ENCODE measurements at places on chromosomes 5 and 9.
A peak's percentile ranks its signal among the peaks of the same experiment; 100 is the strongest.

GRCh38 chr5:169004551-169004950 is 296.4 kb downstream of the SLIT3 start:
- DNase-seq, result no peak

DNA sequence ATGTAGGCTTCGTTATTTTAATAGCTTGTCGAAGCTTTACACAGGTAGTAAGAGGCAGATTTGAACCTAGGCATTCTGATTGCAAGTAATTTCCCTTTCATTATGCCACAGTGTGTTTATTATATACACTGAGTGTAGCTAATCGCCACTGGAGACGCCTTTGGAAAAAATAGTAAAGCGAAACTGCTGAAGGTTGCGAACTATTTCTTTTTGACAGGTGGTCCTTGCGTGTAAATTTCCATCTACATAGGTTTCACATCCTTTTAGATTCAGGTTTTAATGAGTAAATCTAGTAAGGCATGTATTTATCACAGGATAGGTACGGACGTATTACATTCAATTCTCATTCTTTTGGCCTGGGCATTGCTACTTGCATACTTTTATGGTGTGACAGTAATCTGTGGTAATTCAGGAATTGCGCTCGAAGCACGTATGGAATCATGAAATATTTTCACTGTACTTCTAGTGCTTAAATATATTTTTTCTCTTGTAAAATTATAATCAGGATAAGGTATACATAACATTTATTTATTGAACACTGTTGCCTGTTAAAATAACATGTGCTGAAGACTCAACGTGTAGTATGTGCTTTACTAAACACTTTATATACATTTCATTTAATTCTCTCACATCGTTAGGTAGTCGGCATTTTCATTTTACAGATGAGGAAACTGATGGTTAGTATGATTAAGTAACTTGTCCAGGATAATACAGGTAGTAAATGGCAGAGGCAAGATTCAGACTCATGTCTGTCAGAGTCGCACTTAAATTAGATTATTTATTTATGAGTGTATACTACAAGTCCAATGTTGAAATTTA is 1.8 kb downstream of the MARCHF6 start:
- DNase-seq, result no peak

DNA sequence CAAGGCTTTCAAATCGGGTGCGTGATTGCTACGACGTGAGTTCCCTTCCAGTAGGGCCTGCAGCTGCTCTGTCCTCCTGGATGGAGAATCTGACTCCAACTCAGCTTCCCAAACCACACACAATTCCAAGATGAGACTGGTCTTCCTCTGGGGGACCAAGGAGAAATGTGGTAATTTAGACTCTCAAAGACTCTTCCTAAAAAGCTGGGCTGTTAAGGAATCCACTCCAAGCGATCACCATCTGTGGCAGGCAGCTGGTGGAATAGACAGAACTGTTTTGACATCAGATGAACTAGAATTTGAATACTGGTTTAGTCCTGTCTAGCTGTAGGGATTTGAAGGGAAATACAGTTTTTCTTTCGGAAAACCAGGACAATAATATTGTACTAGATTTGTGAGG is 130.7 kb upstream of the KLF4 start:
- no peak for DNase-seq

- peak; percentile 32 for DNase-seq
Measured at GRCh38 chr9:121325387-121325786, 44.7 kb downstream of the STOM start.

DNA sequence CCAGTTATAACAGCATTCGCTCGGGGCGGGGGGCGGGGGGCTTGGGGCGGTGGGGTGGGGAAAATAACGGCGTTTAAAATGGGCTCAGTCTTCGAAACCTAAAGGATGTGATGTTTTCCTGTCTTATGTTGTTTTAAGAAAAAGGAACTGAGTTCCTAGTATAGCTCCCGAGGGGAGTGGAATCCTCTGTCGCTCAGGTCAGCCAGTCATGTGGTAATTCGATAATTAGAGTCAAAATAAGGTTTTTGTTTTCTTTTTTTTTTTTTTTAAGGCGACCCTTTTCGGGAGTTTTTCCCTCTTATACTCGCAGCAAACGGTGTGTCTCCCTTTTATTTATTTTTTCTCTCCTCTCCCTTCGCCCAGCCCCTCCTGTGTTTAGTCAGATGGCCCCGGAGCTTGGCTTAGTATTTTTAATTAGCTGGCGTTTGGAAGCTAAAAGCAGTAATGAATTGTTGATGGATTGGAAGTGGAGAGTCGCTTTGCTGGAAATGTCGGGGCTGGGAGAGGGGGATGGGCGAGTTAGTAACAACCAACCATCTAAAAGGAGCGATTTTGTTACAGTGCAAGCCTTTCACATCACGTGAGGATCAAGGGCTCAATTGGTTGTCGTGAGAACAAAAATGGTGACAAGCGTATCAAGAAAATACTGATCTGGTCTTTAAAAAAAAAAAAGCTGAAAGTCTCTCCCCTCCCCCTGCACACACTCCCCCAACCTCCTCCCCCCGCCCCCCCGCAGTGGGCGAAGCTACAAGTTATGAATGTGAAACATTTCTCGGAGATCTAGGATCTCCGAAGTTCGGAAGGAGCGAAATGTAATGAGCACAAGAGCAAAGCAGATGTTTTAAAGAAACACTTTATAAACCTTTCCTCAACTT is 714 bp upstream of the ZNF608 start:
- peak; percentile 75 for DNase-seq

DNA sequence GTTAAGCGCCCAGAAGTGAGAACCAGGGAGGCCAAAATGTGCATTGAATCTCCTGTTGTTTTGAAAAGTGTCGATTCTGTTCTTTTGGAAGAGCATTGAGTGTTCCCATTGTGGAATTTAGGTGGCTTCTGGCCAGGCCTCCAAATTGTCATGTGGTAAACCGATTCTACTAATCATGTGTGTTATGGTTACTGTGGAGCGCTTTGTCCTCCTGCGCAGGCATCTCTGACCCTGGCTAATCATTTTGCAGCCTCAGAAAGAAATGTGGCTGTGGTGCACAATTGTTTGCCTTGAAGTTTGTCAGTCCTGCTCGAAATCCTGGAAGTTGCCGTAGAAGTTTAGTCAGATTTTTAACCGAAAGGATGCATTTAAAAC is 121.3 kb downstream of the RASGRF2 start:
- no peak for DNase-seq

DNA sequence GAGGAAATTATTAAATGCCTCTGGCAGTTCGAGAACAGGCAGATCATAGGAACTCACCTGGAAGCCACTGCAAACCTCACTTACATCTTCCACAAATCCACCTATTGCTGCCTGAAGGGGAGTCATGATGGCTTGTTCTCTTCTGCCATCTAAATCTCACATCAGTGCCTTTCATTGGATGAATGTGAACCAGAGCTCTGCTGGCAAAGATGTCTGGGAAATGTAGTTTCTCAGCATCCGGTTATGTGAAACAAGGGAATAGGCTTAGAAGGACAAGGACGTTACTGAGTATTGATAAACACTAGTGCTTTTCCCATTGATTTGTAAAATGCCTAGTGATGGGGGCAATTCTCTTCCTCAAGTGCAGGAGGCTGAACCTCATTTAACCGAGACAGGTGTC is 483.3 kb downstream of the ARHGEF28 start:
- DNase-seq, result no peak

DNA sequence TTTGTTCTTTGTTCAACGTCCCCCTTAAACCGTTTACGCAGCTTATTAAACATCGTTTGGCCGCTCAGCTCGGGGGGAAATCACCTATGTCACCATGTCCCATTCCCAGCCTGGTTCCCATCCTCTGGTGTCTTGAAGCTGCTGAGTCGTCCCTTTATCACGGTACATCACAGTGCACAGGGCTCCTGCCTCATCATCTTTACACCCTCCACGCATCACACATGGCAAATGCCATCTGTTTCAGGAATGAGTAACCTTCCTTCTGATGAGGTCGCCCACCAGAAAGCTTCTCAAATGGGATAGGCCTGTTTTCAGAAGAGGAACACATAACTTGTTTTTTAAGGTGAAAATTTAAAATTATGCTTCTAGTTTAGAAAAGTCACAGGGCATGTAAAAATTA is 7.9 kb upstream of the LHX6 start:
- DNase-seq, result no peak

DNA sequence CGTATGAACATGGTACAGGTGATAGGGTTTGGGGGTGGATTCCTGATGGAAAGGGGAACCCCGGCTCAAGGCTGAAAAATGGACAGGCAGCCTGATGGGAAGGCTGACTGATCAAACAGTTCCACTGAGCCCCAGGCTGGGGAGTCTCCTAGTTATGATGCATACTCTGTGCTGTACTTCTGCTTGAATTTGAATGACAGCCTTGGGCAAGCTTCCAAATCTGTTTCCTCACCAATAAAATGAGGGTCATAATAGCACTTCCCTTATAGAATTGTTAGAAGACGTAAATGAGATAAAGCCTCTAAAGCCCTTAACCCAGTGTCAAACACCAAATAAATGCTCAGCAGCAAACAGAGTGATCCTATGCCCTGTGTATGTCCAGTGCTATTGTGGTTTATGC is 478.5 kb upstream of the DMAC1 start:
- no peak for DNase-seq

DNA sequence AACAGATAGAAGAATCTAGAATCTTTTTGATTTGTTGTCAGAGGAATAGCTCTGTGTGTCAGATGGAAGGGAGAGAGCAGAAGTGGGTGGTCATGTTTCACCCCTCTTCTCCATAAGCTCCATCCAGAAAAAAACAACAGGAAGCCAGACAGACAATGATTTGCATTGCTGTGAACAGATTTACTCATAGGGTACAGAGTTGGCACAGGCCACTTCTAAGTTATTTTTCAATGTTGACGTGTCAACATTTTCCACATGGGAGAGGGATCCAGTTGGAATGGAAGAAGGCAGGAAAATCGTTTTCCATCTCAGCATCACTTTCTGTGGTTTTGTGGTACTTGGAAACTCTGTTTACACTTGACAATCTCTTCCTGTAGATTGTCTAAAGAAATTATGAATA is 86.7 kb downstream of the INSYN2B start:
- no peak for DNase-seq

DNA sequence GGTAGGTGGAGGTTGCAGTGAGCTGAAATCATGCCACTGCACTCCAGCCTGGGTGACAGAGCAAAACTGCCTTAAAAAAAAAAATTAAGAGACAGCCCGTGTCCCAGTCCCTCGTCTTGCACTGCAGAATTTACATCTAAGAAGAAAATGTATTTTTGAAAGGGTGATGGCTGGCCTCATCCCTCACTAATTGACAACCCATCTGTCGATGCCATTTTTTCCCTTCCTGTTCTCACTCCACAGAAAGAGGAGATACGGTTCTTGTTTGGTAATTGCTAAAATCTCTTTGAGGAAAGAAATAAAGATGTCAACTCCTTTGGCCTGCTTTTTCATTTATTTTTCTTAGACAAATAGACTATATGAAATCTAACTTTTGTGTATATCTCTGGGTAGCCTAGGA is 2.4 kb upstream of the LSM11 start:
- no peak for DNase-seq

GRCh38 chr9:33180526-33181184 is 13.5 kb upstream of the B4GALT1 start:
- DNase-seq, result no peak

- no peak for DNase-seq
Measured at GRCh38 chr5:1948663-1949191, 66.0 kb upstream of the IRX4 start.

DNA sequence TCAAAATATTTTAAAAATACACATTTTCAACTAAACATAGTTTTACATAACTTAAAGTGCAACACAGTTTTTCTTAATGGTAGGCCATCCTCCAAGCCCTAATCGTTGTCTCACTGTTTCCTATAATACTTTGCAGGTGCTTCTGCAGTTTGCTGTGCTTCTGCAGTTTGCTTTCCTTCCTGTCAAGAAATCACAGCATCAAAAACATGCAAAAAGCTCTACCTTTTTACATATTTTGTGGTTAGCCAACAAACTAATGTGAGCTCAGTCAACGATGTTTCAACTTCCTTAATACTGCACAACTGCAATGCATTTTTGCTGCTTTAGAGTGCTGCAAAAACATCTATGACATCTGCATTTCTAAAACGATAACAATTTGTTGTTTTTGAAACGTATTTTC is 25.2 kb downstream of the EMB start:
- DNase-seq, result no peak

- no peak for DNase-seq
Measured at GRCh38 chr5:135223404-135223803, 175.6 kb downstream of the MACROH2A1 start.

DNA sequence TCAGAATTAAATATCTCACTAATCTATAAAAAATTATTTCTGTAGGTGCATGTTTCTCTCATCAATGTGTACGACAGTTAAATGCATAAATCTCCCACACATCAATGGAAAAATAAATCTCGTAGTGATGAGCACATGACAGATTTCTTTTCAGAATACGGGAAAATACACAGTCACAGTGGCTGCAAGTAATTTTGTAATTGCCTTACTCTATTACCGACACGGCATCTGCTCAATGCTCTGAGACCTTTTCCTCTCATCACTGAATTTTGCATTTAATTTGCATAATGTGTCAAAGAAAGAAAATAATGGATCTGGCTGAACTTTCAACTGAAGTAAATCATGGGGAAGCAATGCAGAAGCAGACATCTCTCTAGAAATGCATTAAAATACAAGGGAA is 37.2 kb downstream of the PDE4D start:
- no peak for DNase-seq

- DNase-seq, result no peak
Measured at GRCh38 chr5:67102708-67103107, 93.9 kb downstream of the CD180 start.

GRCh38 chr9:89497978-89498851 is at the start of gene SEMA4D:
Gene SEMA4D, minus strand, starts transcription at chr9:89498113. Its CDS starts 92,657 bp downstream, at chr9:89405456.
- peak; percentile 82 for DNase-seq

DNA sequence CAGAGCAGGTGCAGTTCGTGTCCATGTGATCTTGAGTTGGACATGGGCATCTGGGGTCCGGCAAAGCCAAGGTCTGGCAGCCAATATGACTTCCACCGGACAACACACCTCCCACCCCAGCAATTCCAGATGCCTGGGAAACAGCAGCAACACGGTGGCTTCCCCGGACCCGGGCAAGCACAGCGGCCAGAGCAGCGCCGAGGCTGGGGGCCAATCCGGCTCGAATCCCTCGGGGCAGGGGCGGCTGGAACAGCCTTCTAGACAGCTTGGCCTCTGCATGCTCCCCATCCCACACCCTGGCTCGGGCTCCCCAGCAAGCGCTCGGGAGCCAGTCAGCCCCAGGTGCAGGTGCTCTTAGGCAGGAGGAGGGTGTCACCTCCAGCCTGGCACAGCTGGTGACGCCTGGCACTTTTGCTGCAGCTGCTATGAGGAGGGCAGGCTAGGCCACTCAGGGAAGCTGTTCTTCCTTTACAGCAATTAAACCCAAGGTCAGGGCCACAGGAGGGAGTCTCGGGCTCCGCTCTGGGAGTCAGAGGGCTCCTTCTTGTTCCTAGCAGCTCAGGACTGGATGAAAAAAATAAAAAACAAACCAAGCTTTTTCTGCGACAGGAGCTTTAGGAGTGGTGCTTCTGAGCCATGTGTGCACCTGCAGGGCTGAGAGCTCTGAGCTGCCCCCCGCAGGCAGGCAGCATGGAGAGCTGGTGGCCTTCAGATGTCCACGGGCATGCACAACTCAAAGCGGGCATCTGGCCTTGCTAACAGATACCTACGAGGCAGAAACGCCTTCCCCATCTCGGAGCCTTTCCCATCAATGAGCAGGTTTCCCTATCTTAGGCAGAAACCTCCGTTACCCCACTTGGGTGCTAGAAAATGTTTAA is 28.2 kb downstream of the DBH start:
- DNase-seq, result no peak

Data from lower lobe of right lung (tissue), 2 donors.